RPMI7951 (cell line): ENCODE measurements at places on chromosomes 2 and 18. TPM values are rescaled to one million over a fixed set of nuclear protein-coding genes. Genes with fewer than 3 reads are reported as not detected.

DNA sequence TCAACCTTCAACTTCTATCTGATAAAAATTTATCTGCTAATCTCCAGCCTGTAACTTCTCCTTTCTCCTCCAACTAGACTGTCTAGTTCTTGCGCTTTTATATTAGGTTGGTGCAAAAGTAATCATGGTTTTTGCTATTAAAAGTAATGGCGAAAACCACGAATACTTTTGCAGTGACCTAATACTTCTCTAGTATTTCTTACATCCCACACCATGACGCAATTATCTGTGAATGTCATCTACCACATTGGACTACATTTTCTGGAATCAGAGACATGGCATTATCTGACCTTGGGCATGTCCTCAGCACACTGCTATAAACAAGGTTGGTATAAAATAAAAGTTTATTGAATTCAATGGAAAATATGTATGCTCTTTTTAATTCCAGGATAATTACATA lies 370.2 kb upstream of the LYPD1 start:
- peak; percentile 7 for DNase-seq

GRCh38 chr2:163312713-163313112 lies 423.1 kb downstream of the FIGN start:
- DNase-seq = no peak

GRCh38 chr2:54983345-54984220 lies 66.7 kb downstream of the RTN4 start:
- peak; percentile 64 for DNase-seq

DNA sequence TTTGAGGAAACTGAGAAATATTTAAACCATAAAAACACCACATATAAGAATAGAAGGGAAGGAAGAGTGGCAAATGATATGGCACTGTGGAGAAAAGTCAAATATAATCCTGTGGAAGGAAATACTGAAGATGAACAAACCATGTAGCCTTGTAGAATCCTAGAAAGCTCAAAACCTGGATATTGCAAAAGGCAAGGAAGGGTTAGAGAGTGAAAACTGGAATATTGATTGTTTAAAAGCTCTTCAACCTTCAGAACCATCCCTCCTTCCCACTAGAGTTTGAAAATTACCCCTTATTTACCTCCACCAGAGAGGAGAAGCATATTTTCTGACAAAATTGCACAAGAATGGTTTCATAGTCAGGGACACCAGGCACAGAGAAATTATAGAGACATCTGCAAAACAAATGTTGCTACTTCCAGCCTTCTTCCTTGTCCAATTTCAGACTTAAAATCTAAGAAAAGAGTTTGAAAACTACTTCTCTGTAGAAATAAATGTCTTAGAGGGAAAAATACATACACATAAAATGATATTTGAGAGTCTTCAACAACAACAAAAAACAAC lies 48.0 kb downstream of the ANTXR1 start:
- DNase-seq = no peak

- DNase-seq = no peak
Observed at GRCh38 chr2:150552041-150552820, 64.8 kb upstream of the RND3 start.

DNA sequence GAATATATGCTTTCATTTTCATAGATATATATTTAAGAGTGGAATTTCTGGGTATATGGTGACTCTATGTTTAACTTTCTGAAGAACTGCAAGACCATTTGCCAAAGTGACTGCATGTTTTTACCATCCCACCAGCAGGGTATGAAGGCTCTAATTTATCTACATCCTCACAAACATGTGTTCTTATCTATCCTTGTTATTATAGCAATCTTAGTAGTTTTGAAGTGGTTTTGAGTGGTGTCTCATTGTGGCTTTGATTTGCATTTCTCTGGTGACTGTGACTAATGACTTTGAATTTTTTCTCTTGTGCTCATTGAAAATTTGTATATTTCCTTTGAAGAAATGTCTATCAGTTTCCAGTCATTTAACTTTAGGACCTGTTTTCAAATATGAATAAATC lies 310.2 kb upstream of the NRP2 start:
- DNase-seq = peak; percentile 41

- no peak for DNase-seq
Observed at GRCh38 chr2:232662486-232663260, 29.3 kb downstream of the EFHD1 start.

DNA sequence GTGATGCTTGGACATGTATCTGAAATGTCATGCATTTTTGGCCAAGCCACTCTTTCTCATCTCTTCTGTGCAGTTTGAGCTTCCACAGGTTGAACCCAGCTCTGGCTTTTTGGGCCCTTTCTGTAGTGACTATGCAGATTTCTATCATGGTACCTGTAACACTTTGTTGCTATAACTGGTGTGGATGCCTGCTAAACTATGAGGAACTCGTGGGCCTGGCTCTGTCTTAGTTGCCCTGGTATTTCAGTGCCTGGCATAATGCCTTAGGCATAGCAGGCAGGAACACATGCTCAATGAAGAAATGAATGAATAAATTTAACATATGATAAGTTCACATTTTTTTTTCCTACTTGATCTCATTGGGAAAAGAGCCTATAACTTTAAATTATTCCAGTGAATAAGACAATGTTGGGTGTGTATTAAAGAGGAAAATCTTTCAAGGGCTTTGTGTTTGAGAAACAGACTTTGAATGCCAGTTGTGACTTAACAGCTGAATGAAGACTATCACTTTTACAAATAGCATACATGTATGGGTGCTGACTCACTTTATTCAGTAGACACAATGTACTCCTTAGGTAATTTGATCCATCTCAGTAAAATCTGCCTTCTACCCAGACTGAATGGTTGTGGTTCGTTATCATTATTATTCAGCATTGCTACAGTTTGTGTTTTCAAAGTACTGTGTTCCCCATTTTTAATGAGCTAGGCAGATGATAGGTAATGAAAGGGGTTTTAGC lies 86.4 kb upstream of the MAP4K3 start:
- peak; percentile 91 for DNase-seq

DNA sequence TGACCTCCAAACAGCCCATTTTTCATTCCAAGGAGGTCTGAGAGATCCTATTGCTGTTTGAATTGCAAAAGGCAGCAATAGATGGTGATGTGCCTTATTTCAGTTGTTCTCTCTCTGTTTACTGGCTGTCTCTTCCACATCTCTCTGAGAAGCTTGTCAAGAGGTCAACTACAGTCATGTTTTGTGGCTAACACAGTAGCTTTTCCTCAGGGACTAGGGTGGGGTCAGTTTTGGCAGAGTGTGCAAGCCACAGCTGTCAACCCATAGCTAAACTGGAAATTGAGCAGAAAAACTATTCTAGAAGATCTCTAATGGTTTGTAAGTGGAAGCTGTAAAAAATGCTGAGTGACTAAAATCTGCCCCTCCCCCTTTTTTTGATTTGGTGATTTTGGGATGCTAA lies 67.1 kb downstream of the DIS3L2 start:
- DNase-seq = peak; percentile 66

GRCh38 chr2:161273038-161273760 lies 35.0 kb upstream of the PSMD14 start:
- peak; percentile 61 for DNase-seq

DNA sequence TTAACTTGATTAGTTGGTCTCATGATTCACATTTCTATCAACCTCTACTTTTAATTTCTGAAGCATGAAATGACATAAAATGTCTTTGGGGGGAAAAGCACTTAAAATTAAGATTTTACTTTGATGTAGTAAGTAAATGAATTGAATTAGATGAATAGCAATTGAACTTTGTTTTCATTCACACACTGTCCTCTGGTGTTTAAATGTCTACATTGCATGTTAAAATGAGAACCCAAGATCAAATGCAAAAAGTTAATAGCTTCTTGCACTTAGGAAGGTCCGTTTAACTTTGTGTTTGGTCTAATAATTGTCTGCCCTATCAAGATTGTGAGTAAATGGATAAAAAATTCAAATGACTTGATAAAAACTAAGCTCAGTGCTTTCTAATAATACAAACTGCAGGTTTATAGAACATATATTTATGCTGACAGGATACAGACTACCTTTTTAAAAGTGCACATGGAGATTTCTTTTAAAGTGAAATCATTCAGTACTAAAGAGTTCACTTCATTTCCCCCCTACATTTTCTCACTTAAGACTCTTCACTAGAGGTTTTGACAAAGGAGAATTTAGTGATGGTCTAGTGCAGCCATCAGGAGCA lies 156.2 kb upstream of the NABP1 start:
- peak; percentile 47 for DNase-seq

GRCh38 chr2:222440673-222441422 lies 16.5 kb downstream of the SGPP2 start:
- DNase-seq = peak; percentile 85

- DNase-seq = no peak
Observed at GRCh38 chr2:17936599-17936998, 58.1 kb downstream of the KCNS3 start.

DNA sequence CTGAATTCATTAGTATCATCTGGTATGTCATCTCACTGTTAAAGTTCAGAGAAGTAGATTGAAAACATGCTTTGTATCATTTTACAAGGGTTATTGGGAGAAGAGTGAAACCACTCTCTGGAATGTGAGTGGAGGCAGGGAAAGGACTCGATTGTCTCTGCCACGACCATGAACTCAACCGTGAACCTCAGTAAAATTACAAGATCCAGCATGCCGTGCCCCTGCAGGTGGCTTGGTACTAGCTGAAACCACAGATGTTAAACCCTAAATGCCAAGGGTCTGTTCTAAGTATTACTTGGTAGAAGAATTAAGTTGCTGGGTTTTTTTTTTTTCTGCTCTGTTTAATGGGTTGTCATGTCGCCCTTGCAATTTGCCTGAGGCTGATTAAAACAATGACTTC lies 197.2 kb downstream of the MYO3B start:
- no peak for DNase-seq

GRCh38 chr18:36301884-36302283 lies 4.4 kb downstream of the FHOD3 start:
- DNase-seq = no peak

DNA sequence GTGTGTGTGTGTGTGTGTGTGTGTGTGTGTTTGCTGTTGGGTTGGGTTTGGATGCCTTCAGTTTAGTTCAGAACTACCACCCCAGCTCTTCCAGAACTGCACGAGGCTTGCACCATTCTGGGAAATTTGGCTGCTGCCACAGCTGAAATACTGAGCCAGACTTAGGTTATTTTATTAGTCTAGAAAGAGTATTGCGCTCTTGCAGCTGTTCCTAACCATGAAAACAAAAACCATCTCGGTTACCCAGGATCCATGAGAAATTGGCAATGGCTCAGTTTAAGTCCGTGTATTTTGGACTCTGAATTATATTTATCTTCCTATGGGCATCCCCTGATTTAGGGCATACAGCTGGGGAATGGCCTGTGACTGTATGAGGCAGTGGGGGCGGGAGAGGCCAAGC lies 83.2 kb downstream of the TANC1 start:
- DNase-seq = no peak

The CERKL gene
- 0.12 TPM in 1 of 2 replicates, not detected in the other for total RNA-seq

The GCG gene
- 0.24 and 0.39 TPM in 2 replicates for total RNA-seq

The NXPH2 gene
- total RNA-seq = not detected in 2 replicates

The CROCC2 gene
- 0.12 TPM in 1 of 2 replicates, not detected in the other for total RNA-seq

The SPC25 gene
- total RNA-seq = 49.0 and 53.0 TPM in 2 replicates
